ENCODE measurements at places on chromosomes 3 and 15. TPM values are rescaled to one million over a fixed set of nuclear protein-coding genes. Genes with fewer than 3 reads are reported as not detected.

Gene POTEB2
- polyA plus RNA-seq = not detected

Gene MKRN2OS
- polyA plus RNA-seq = not detected

Gene CXCR6
- polyA plus RNA-seq = 0.22 TPM

Gene CFAP161
- polyA plus RNA-seq = 0.95 TPM

Gene MESP2
- polyA plus RNA-seq = 0.73 TPM

Gene SKIL
- polyA plus RNA-seq = 4.9 TPM

Gene ABI3BP
- 20.0 TPM for polyA plus RNA-seq

Gene FANCD2OS
- polyA plus RNA-seq = not detected

Gene ARPIN
- polyA plus RNA-seq = 8.0 TPM

Gene HRH1
- polyA plus RNA-seq = 0.74 TPM

Gene THBS1
- polyA plus RNA-seq = 93.2 TPM

Gene DNAH12
- 0.01 TPM for polyA plus RNA-seq

Gene VEPH1
- not detected for polyA plus RNA-seq

Gene ZIC1
- not detected for polyA plus RNA-seq

Gene MME
- 5.8 TPM for polyA plus RNA-seq

Gene TMEM158
- 0.37 TPM for polyA plus RNA-seq

Gene CPNE9
- polyA plus RNA-seq = not detected

Gene CCDC13
- polyA plus RNA-seq = 0.52 TPM

Gene ACTRT3
- polyA plus RNA-seq = 0.15 TPM

Gene AGBL1
- polyA plus RNA-seq = not detected

Gene PLA2G4E
- polyA plus RNA-seq = not detected

Gene CCR3
- not detected for polyA plus RNA-seq

Gene EID1
- 172 TPM for polyA plus RNA-seq

Gene GPD1L
- 71.0 TPM for polyA plus RNA-seq

Gene STARD5
- 2.5 TPM for polyA plus RNA-seq

Gene CD86
- polyA plus RNA-seq = 1.1 TPM

Gene SOX14
- polyA plus RNA-seq = not detected

Gene CCDC50
- 14.3 TPM for polyA plus RNA-seq

Gene CHL1
- 2.3 TPM for polyA plus RNA-seq

Gene ZBBX
- not detected for polyA plus RNA-seq

All from heart right ventricle (tissue), 16 donors.